Neural crest cell (in vitro differentiated cells): ENCODE measurements at places on chromosomes 12 and 14. TPM values are rescaled to one million over a fixed set of nuclear protein-coding genes. Genes with fewer than 3 reads are reported as not detected.
A peak's percentile ranks its signal among the peaks of the same experiment; 100 is the strongest.

GRCh38 chr14:56774503-56774902 is 35.8 kb downstream of the OTX2 start:
- no peak overlapping the region for H3K27ac ChIP-seq
- H3K4me1 ChIP-seq = no peaks in the 10 kb centered on the region
- no peak for DNase-seq
- no peak overlapping the region for H3K4me3 ChIP-seq
- H3K36me3 ChIP-seq = no peaks in the 10 kb centered on the region

GRCh38 chr12:42534184-42534838 is 55.2 kb downstream of the PRICKLE1 start:
- H3K4me1 ChIP-seq = peaks cover 14% of the 10 kb centered on the region
- H3K27me3 ChIP-seq = no peaks in the 10 kb centered on the region
- no peaks in the 10 kb centered on the region for H3K36me3 ChIP-seq
- no peak overlapping the region for H3K4me3 ChIP-seq

DNA sequence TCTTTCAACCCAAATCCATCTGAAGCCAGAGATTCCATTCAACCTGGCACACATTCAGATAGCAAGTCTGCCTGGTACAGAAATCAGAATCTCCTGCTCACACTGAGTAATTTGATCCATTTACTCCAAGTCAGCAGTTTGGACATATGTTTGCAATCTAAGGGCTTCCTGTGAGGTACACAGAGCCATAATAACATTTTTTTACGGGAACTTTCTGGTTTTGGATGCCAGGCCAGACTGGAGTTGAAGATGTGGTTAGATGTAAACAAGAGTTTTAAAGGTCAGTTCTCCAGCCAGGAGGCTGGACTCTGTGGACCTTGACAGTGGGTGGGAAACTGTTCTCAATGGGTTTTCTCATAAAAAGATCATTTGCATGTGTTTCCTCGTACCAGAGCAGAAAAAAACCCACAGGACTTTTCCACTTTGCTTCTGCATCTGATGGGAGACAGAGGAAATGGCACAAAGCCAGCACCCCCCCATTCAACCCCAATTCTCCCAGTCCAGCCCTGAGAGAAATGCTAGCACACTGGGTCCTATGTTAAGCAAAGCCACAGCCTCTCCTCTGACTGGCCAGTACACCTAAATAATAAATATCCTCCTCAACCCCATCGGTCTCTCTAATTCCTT is 17.7 kb upstream of the TSPAN11 start:
- H3K27ac ChIP-seq = no peak overlapping the region
- H3K36me3 ChIP-seq = no peaks in the 10 kb centered on the region
- DNase-seq = no peak
- H3K4me3 ChIP-seq = no peak overlapping the region

DNA sequence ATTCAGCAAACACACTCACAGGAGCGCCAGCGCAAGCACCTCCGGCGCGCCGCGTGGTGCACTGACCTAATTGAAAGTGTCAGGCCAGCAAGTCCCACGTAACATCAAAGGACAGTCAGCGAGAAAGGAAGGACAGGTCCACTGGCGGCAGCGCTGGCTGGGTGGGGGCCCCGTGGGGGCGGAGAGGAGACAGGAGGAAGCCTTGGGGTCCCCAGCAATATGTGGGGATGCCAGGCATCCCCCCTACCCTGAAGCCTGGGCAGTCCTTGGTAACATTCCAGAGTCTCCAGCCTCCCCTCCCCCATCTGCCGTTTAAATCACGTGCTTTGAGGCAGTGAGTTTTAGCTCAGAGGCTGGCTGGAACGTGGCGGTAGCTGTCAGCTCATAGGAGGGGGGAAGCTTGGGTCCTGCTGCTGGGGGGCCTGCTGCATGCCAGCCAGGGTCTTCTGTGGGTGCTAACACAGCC is 159.2 kb downstream of the CALM1 start:
- peak overlapping the region; percentile 67 for H3K4me3 ChIP-seq
- no peaks in the 10 kb centered on the region for H3K27me3 ChIP-seq
- H3K27ac ChIP-seq = peak overlapping the region; percentile 72

The PLEKHH1 gene
- total RNA-seq = 35.7 and 40.0 TPM in 2 replicates

The UNG gene
- 77.6 and 78.7 TPM in 2 replicates for total RNA-seq

The CLEC1B gene
- total RNA-seq = not detected in 2 replicates

The PTPRB gene
- total RNA-seq = 0.59 and 0.93 TPM in 2 replicates
